IPS DF 6.9 (cell line): ENCODE measurements at places on chromosomes 5 and 9.

DNA sequence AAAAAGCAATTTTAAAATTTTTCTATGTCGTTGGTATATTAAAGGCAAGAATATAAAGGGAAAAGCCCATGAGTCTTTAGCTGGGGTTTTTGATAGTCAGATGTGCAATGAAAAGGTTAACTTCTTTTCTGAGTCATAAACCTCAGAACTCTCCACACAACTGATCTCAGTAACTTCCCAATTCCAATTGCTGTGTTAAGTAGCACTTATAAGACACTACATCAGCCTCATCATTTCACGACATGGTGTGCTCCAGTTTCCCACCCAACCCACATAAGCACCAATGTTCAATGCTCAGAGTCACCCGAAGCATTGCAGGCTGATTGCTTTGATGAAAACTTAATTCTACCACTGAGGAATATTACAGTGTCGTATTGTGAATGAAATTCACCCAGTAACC lies 155.8 kb downstream of the TSSK1B start:
- DNase-seq: no peak

- no peak for DNase-seq
These were observed 94.0 kb downstream of the PPARGC1B start for GRCh38 chr5:149824120-149824519.

- DNase-seq: no peak
These were observed 607.8 kb upstream of the PTGER4 start for GRCh38 chr5:40071870-40072269.

- no peak for DNase-seq
These were observed 151.4 kb downstream of the KDM4C start for GRCh38 chr9:6909181-6909580.

DNA sequence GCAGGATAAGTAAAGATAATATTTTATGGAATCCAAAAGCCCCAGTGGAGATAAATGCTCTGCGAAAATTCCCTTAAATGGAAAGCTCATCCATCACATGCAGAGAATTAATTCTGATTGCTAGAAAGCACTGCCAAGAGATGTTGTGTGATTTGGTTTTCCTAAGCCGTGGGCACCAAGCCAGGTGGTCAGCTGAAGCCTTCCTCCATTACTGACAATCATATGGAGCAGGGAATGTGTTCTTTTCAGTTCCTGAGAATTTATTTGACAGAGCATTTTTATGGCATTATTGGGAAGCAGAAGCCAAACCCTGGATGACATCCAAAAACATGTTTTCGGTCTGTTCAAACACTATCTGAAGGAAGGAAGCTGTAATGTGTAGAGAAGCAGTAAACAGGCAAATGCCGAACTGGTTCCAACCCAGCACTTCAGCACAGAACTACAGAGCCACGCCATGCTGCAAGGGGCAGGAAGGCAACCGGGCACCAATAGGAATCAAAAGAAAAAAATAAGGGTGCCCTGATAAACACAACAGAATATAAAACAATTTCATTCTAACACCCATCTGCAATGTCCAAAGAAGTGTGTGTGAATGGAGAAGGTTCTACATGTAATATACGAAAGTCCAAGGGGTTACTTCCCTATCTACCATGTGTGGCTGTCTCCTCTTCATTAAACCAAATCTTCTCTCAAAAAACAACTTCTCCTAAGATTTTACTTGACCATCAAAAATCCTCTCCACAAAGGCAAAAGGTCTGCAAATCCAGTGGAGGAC lies 12.3 kb downstream of the ARSB start:
- DNase-seq: no peak

DNA sequence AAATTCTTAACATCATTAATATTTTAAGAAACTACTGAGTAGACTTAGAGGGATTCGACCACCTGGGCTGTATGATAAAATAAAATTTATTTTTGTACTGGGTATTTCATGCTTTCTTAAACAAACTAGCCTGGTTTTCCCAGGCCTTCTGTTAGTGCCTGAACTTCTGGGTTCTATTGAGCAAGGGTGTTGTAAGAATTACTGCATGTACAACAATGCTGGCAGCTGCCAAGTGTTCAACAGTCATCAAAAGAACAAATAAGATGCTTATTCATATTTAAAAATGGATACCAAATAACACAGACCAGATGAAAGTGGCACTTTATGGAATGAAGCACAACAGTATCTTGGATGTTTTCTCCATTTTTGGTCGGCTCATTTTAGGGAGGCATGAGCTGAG lies 123.2 kb upstream of the FBXL7 start:
- DNase-seq: no peak

- no peak for DNase-seq
These were observed 103.5 kb downstream of the SPRY4 start for GRCh38 chr5:142221091-142221860.

GRCh38 chr5:130135506-130135905 lies 231.2 kb downstream of the CHSY3 start:
- no peak for DNase-seq

DNA sequence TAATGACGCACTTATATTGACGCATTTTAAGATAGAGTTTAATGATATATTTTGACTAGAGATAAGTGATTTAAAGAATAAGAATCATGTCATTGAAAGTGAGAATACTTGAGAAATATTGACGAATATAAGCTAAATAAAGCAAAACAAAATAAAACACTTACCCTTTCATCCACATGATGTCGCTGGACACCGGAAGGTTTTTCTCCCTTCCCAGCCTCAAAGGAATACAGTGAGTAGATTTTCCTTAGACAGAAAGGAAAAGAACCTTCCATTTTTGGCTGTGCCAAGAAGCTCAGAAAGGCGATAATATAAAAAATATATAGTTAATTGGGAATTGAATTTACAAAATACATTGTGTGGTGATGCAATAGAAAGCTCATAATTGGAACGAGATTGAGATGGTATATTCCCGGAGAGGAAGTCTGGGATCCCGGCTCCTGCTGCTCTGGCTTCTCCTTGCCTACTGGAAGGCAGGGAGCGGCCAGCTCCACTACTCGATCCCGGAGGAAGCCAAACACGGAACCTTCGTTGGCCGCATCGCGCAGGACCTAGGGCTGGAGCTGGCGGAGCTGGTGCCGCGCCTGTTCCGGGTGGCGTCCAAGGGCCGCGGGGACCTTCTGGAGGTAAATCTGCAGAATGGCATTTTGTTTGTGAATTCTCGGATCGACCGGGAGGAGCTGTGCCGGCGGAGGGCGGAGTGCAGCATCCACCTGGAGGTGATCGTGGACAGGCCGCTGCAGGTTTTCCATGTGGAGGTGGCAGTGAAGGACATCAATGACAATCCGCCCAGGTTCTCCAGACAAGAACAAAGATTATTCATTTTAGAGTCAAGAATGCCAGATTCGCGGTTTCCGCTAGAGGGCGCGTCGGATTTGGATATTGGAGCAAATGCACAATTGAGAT lies at the start of gene PCDHA5:
TSS of gene PCDHA5 (plus strand) at position 239 of the 906 bp plus-strand sequence.
- no peak for DNase-seq

GRCh38 chr9:114925672-114926071 lies 4.7 kb downstream of the TNFSF8 start:
- DNase-seq: peak; percentile 11

- DNase-seq: no peak
These were observed 126.5 kb upstream of the TRPC7 start for GRCh38 chr5:136491806-136492205.

DNA sequence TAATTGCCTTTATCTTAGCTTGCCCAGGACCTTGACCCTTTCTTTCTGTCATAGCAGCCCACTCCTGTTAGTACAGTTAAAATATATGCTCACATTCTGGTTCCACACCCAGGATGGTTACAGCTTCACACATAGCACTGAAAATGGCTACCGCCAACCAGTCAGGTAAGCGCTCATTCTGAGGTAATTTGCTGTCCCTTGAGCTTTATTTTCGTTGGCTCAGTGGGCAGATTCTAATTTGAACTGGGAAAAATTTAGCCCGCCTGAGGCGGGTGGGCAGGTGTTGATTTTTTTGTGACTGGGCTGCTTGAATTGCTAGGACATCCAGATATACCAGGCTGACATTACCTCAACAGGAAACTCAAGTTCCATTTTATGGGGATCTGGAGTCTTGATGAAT lies 137.5 kb downstream of the KCTD16 start:
- no peak for DNase-seq

GRCh38 chr5:71697967-71698366 lies 21.1 kb upstream of the CARTPT start:
- DNase-seq: peak; percentile 71

DNA sequence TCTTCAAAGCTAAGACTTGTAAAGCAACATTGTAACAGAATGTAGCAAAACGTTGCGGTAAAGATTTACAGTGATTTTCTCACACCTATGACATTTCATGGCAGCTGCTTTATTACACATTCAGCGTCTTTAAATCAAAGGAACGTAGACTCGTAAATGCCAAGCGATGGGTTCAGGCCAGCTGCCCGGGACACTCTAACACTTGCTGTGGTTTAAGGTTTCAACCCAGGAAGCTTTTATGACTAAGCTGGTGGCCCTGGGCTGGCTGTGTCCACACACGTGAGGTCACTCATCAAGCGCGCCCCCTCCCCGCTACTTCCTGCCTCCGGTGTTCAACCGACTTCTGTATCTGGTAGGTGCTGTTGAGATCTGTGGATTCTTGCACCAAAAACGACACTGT lies 2.5 kb downstream of the SLC6A18 start:
- no peak for DNase-seq

GRCh38 chr5:153456993-153457392 lies 33.5 kb upstream of the GRIA1 start:
- DNase-seq: no peak

DNA sequence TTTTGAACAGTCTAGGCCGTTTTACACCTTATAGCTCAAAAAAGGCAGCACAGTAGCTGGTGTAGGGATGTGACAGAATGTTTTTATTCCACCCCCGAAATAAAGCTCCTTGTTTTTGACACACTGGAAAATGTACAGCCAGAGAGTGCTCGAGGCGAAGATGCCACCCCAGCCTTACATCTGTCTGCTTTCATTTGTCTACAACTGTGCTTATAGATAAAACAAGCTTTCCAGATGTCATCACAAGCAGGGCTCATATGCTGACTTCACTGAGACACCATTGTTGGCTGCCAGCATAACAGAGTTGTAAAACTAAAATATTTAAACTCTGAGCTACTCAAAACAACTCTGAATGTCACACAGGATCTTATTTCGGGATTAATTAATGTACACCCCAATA lies 386.3 kb downstream of the BNC2 start:
- no peak for DNase-seq

GRCh38 chr9:4098031-4098430 lies 201.8 kb downstream of the GLIS3 start:
- DNase-seq: no peak

DNA sequence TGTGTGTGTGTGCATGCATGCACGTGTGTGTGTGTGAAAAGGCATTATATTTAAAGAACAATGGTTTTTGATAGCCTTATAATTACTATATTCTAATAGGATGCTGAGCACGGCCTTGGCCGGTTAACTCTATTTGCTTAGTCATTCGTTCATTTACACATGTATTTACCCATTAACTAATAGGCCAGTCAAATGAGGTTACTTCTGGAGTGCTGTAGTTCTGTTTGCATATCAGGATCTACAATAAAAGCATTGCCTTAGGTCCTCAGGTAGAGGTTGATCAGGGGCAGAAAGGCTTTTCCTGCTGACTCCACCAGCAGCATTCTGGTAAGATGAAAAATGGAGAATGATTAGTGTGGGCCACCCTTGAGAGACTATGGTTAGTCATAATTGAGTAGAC lies 219.0 kb downstream of the COMMD10 start:
- no peak for DNase-seq

DNA sequence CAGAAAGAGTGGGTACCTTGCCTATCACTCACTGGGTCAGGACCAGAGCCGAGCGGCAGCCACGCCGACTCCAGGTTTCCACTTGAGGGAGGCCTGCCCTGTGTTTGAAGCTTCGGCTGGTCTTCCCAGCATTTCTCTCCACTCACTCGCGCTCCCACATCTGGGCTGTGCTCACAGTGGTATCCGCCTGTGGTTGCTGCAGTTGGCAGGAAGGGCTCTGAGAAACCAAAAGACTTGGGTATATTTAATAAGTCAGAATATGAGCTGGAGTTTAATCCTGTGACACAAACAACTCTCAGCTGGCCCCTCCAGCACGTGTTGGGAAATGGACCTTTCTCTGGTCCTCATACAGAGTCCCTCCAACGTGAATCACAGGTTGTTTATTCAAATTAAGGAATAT lies 70.9 kb downstream of the SPRY4 start:
- DNase-seq: no peak

GRCh38 chr5:8756498-8757084 lies 789.3 kb downstream of the SEMA5A start:
- DNase-seq: peak; percentile 13

DNA sequence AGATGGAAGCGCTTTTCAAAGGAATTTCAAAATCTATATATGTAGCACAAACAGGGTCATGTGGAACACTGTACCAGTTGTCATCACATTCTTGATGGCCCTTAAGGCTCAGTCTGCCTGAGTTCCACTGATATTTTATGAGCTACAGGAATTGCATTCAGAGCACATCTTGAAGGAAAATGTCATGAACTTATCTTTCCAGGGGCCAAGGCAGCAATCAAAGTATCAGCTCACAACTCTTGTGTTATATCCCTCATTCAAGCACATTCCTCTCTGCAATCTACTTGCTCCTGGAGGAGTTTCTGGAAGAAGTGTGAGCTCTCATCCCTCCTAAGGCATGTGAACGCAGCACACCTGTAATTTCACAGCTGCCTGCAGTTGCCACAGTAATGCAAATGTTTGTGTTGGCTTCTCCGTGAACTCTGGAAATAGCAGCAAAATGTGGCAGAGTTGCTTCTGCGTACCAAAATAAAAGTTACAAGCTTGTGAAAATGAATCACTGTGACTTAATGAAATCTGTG lies 89.7 kb upstream of the EQTN start:
- no peak for DNase-seq

GRCh38 chr5:131635684-131636572 lies 899 bp upstream of the RAPGEF6 start:
- DNase-seq: no peak

- DNase-seq: no peak
These were observed 16.9 kb downstream of the S1PR3 start for GRCh38 chr9:89008055-89008743.

DNA sequence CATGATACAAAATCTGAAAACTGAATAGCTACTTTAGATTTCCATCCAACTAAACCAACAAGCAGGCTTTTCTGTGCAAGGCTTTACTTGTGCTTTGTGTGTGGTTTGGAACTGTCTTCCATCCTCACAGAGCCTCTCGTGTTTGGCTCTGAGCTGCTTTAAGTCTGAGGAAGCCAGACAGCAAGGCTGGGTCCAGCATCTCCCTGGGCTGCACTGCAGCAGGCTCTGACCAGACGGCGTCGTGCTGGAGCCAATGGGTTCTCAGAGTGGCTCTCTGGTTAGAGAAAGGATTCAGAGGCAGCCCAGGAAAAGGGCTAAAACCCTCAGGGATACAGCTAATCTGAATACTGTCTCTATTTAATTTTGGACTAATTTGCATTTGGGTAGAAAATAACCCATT lies 207.9 kb upstream of the EFNA5 start:
- DNase-seq: no peak

DNA sequence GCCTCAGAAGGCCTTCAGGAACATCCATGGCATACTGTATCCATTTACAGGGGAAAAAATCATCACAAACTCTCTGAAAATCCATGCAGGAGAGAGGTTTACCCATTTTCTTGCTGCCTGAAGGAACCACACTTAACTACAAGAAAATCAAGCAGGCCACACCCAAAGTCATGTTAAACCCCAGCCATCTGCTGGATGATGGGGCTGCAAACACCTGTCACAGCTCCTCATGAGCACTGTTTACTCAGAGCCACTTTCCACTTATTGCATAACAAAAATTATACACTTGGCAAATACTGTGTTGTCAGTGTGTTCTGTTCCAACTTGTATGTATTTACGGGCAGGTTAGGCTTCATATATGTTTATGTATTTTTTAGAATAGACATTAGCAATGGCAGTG lies 35.8 kb downstream of the PPIC start:
- no peak for DNase-seq
